H54 (cell line): ENCODE measurements at places on chromosomes 6 and 20.
A peak's percentile ranks its signal among the peaks of the same experiment; 100 is the strongest.

DNA sequence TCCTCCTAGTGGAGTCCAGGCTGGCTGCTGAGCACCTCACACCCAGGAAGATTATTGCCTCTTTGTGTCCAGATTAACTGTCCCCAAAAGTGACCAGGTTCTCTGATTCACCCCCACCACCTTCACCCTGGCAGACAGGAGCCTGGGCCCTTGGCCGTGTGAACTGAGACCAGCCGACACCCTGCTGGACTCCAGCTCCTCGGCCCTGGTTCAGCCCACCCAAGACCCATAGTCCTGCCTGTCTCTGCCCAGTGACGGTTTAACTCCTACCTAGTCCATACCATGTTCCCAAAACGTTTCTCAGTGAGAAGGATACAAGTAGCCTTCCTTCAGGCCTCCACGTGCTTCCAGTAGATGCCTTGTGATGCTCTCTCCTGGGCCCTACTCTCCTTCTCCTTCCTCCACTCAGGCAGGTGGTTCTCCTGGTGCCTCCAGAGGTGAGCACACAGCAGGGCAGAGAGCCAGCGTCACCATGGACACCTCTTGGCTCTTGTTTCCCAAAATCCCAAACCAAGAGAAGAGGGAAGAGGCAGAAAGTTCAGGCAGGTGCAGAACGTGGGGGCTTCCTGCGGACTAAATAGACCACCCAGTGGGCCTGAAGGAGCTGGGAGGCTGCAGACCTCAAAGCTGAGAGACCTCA is 134.4 kb upstream of the CST7 start:
- DNase-seq, result no peak

DNA sequence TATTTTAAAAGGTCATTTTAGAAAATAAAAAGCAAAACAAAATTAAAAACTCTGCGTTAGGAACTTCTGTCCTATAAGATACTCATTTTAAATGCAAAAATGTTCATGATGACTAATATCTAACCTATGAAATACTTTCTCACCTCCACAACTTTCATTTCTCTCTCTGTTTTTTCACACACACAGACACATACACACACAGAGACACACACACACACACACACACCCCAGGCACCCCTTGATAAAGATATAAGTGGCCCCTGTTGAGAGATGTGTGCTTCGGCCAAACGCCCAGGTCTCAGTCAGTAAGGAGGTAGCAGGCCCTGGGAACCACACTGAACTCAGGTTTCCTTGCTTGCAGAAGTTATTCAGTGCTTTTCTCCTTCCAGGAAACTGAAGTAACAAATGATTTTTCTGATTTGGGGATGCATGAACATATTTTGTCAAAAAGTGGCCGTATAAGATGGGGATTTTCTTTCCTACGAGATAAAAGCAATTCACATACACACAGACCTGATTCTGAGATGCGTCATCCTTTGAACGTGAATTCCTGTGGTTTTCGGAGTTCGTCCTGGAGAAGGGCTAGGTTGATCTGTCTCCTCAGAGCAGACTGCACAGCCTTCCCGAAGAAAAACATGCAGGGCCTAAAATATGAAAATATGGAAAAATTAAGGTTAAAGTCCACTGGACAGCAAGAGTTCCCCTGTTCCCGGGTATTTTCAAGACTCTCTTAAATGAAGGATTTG is 306.8 kb upstream of the FOXQ1 start:
- peak; percentile 21 for DNase-seq

DNA sequence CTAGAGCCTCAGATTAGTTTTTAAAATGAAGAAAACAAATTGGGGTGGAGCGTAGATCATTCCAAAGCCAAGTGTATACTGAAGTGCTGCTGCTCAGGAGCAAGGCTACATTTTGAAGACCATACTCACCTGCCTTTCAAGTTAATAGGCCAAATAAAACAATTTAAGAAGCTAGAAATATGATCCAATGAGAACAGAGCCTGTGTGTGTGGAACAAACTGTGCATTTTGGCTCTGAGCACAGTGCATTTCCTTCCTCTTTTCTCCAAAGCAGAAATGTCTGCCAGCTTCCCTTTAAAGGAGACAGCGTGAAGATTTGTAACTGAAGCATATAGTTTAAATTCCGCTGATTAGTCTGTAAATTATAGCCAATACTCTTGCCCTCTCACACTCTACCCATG is 3.2 kb upstream of the IFNGR1 start:
- no peak for DNase-seq

DNA sequence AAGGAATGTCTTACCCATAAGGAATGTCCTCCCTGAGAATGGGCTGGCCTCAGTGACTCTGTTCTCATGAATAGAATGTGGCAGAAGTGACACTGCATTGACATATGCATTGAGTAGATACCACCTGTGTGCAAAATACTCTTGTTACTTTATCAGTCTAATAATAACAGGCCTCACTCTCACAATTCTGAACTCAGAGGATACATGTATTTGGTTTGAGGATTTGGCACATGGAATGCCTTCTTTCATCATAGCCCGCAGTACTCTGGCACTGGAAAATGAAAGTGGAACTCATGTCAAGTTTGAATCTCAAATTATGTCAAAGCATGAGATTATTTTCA is 52.9 kb upstream of the PLCB4 start:
- DNase-seq, result no peak

DNA sequence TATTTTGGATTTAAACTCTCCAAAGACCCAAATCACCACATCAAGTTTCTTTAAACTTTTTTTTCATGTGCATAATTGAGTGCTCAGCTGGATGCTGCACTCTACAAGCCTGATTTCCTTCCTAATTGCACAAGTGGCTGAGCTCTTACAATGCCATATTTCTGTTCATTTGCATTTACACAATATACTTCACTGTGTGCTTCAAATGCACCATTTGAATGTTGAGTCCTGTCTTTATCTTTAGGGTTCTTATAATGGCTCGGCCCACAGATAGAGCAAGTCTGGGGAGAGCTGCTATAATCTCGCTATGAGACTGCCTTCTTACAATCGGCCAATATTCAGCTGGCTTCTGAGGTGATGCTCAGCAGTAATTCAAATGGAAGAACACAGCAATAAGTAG is 200.6 kb upstream of the MAP3K7 start:
- DNase-seq, result no peak

DNA sequence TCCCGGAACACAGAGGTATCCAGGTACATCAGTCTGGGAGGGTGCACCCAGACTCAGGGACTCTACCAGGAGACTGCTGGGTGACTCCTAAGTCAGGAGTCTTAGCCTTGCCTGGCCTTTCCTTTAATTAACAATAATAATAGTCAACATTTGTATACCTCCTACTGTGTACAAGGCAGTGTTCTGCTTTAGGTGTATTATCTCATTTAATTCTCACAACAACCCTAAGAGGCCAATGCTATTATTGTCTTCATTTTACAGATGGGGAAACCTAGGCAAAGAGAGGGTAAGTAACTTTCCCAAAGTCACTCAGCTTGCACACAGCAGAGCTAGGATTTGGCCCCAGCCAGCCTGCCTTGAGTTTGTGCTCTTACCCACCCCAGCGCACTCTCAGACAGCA is 39.6 kb downstream of the MRPL14 start:
- DNase-seq, result no peak

GRCh38 chr6:24329451-24329850 is 28.4 kb downstream of the DCDC2 start:
- DNase-seq, result no peak

DNA sequence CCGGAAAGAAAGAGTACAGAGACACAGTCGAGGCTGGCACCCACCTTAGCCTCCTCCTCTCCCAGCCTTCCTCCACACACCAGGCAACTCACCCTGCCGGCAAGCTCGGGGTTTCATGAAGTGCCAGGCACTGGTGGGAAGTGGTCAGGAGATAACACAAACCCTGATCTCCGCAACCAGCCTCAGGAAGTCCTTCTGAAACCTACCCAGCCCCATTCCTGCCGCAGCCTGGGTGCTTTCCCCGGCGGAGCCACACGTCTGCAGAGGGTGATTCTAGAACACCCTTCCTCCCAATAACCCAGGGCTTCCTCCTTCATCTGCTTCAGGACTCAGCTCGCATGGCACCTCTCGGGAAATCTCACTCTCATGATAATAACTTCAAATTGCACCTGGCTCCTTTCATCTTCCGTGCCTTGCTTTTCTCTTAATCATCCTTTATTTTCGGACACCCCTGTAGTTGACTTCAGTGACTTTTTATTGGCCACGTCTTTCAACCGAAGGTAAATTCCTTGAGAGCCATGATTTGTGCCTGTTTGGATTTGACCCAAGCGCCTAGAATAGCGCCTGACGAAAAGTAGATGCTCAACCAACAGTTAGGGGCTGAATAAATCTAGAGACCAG is 8.7 kb upstream of the HLA-E start:
- DNase-seq, result no peak

DNA sequence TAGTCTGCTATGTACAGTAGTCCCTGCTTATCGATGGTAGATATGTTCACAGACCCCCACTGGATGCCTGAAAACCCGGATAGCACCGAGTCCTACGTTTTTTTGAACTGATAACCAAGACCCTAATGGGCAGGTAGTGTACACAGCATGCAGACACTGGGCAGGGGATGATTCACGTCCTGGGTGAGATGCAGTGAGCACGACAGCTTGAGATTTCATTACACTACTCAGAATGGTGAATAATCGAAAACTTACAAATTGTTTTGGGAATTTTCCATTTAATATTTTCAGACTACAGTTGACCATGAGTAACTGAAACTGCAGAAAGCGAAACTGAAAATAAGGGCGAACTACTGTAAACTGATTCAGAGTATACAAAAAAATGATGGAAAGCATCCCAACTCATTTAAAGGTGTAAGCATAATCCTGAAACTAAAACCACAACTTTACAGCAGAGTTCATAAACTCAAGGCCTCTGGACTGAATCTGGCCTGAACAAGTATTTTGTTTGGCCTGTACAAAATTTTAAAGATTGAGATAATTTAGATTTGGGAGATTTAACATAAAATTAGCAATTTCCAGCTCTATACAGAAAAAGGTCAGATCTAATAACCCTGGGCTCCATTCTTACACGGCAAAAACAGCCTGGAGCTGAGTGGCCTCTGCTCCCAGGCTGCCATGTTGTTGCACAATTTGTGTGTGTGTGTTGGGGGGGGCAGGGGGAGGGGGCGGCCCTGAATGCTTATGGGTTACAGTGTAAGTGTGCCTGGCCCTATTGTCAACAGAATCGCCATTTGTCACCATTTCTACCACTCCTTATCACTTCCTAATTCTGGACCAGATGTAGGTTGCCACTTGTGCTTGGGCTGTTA is 34.9 kb downstream of the RNF24 start:
- DNase-seq, result peak; percentile 26

GRCh38 chr20:24449026-24449720 is 20.3 kb upstream of the SYNDIG1 start:
- DNase-seq, result no peak

GRCh38 chr6:106510090-106510970 is 119.0 kb downstream of the RTN4IP1 start:
- no peak for DNase-seq

GRCh38 chr20:57804470-57805250 is 94.8 kb upstream of the PMEPA1 start:
- no peak for DNase-seq
